ENCODE measurements at places on chromosomes 7 and 10.

GRCh38 chr10:132879408-132880127 lies 62.8 kb downstream of the CFAP46 start:
- DNase-seq: no peak

GRCh38 chr10:29322918-29323317 lies 34.0 kb downstream of the LYZL1 start:
- no peak for DNase-seq

DNA sequence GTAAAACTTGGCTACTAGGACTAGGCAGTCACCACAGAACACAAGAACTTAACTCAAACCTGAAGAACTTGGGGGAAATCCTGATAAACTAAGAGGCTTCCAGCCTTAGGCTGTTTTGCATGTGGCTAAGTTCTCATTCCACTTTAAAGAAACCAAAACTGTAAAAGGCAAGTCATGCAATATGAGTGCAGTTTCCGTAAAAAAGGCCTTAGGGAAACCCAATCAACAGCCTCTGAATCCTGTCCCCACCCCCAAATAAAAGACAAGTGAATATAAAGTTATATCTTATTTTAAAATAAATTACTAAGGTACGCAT lies 95.1 kb downstream of the USP6NL start:
- DNase-seq: no peak

DNA sequence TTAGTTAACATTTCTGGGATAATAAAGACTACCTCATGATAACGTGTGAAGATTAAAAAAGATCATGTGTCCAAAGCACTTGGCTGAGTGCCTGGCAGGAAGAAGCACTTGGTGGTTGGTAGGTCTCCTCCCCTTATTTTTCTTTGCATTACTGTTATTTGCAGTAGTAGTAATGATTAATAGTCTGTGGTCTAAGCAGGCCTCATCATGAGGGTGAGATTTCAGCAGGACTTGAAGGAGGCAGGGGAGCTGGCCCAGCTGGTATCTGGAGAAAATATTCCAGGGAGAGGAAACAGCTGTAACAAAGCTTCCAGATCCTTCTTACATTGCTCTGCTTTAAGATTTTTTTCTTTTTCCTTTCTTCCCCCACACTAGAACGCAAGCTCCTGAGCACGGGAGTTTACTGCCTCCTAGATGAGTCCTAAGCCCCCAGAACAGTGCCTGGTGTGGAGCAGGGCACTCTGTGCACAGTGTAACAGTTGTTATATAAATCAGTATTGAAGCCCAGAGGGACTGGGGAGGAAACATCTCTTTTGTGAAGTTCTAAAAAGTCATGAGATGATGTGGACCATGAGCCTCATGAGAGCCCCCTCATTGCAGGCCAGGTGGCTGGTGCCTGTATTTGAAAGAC lies 31.1 kb upstream of the RHEB start:
- peak; percentile 13 for DNase-seq

Measured in smooth muscle cell of the brain vasculature (primary cell).